Activated CD8-positive, alpha-beta memory T cell treated with anti-CD3 and anti-CD28 coated beads, Interleukin-2, amount 50 U/mL, for 4 hours (primary cell): ENCODE measurements at places on chromosomes 7 and 10.
A peak's percentile ranks its signal among the peaks of the same experiment; 100 is the strongest.

DNA sequence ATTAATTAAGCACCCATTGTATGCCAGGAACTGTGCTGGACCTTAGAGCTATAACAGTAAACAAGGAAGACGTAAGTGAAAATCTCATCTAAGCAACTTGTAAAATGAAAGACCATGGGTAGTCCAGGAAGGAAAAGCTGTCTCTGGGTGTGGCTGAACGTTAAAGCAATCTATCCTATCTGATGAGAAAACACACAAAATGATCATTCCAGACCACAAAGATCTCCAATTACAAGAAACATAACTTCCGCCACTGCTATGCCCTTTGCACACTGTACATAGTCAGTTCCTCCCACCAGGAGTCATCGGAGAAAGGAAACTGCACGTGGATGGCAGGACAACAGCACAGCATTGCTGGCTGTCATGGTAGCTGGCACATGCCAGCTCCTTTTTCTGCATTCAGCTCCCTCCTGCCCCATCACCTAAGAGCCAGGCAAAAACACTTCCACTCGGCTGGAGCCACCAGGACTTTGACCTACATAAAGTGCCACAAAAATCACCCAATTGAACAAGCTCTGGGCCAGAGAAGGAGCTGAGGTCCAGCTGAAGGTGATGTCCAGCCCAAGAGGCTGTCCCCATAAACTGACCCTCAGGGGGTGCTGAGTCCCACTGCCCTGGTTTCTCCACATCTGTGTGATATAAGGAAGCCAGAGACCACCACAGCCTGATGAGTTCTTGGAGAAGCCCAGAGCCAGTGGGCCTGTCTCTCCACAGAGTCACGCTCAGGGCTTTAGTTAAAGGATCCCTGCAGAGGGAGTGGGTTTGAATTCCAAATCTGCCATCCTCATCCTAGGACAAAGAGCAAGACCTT is 56.4 kb downstream of the STEAP1B start:
- no peak for DNase-seq

DNA sequence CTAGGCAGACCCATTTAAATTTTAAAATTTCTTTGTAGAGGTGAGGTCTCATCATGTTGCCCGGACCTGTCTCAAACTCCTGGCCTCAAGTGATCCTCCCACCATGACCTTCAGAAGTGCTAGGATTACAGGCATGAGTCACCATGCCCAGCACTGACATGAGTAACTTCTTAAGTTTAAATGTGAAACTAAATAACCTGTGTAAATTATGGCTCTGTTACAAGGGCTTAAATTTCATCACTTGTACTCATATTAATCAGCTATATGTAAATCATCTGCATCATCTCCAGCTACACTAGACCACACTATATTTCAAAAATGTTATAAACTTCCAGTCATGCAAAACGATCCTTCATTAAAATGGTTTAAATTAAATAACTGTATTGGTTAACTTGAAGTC is 56.1 kb downstream of the ATAD1 start:
- peak; percentile 27 for DNase-seq

DNA sequence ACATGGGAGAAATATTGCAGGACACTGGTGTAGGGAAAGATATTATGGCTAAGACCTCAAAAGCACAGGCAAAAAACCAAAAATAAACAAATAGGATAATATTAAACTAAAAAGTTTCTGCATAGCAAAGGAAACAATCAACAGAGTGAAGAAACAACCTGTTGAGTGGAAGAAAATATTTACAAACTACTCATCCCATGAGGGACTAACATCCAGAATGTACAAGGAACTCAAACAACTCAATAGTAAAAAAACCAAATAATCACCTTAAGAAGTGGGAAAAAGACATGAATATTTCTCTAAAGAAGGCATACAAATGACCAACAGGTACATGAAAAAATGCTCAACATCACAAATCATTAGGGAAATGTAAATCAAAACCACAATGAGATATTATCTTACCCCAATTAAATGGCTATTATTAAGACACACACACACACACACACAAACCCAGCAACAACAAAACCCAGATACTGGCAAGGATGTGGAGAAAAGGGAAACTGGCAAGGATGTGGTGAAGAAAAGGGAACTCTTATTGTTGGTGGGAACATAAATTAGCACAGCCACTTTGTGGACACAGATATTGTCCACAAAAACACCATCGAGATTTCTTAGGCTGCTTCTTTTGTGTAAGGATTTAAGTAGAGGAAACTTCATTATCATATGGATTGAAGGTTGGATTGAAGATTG is 9.8 kb upstream of the RAB18 start:
- no peak for DNase-seq

DNA sequence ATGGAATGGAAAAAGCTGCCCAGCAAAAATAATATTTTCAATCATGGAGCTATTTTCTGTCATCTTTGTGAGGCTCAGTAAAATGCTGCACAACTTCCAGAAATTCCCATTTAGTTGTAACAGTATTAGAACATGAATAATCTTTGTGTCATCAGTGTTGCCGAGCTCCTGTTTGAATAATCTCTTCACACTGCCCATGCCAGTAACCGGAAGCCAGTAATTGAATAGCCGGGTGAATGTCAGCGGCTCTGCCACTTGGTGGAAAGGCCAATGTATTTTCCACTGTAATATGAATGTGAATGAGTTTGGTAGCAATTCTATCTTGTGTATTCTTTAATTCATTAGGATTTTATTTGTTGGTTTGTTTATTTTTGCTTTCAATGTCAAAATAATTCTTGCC is 172.5 kb upstream of the INSYN2A start:
- no peak for DNase-seq

- DNase-seq = no peak
Measured at GRCh38 chr10:113967126-113967525, 76.5 kb upstream of the ADRB1 start.

GRCh38 chr10:70272925-70273316 is 10.9 kb downstream of the NPFFR1 start:
- no peak for DNase-seq

- no peak for DNase-seq
Measured at GRCh38 chr10:90222372-90222771, 521.0 kb downstream of the KIF20B start.

GRCh38 chr10:100923580-100923979 is 10.8 kb downstream of the SLF2 start:
- no peak for DNase-seq

GRCh38 chr10:12448729-12449391 is 99.5 kb downstream of the CAMK1D start:
- DNase-seq = peak; percentile 68

DNA sequence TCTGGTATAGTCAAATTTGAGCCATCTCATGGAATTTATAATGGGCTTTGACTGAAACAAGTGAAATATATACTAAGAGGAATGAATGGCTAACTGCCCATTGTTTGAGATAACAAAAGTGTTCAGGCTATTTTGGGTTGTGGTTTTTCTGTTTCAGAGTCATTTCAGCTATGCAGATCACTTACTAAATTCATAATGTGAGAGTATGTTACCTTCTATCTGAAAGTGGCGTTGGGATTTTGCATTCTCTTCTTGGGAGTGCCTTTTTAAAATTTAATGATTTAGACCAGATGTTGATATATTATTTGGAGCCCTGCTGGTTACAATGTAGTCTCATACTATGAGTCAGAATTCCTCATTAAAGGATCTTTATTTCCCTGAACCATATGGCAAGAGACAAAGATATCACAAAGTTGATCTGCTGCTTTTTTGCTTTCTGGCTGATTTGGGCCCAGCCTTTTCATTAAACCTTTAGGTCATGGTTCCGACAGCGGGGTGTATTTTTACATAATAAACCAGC is 10.4 kb downstream of the VCL start:
- DNase-seq = no peak
